Naive thymus-derived CD8-positive, alpha-beta T cell (primary cell): ENCODE measurements at places on chromosomes 4 and X. TPM values are rescaled to one million over a fixed set of nuclear protein-coding genes. Genes with fewer than 3 reads are reported as not detected.
A peak's percentile ranks its signal among the peaks of the same experiment; 100 is the strongest.

Gene TKTL2
- total RNA-seq, result not detected

Gene ACOT9
- 14.8 TPM for total RNA-seq

Gene CDKL2
- 0.82 TPM for total RNA-seq

Gene ADAMTS3
- total RNA-seq, result not detected

Gene FGD1
- total RNA-seq, result not detected

Gene P2RY8
- 131 TPM for total RNA-seq

Gene PCDH18
- total RNA-seq, result not detected

Gene KLHL4
- not detected for total RNA-seq

Gene SRPX2
- not detected for total RNA-seq

Gene CXCL8
- total RNA-seq, result 1.2 TPM

- no peak for DNase-seq
Measured at GRCh38 chr4:2252530-2253091, 9.3 kb downstream of the MXD4 start.

DNA sequence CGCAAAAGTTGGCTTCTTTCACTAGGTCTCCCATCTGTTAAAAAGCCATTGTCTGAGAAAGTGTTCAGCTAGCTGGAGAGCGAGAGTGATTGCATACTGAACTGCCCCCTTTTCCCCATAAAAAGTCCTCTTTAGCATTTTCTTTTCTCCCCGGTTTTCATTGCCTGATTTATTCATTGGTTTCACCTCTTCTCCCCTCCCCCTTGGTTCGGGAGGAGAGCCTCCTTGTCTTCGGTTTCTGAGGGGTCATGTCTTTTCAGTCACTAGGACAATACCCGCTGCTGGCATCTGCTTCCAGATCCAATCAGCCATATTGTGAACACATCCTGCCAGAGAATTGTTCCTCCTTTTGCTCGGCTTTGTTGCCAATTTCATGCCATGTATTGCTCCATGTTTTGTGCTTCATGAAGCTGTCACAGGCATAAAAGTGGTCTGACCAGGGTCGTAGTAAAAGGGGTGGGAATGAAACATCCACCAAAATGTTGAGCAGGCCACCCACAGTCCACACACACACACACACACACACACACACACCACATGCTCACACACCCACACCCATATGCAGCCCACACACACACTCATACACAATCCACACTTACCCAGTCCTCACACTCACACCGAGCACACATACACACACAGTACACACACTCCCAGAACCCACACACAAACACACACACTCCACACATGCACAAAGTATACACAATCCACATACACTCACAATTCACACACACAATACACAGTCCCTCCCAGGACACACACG lies 136.0 kb downstream of the NKX6-1 start:
- DNase-seq, result no peak

GRCh38 chr4:77959566-77960338 lies 97.1 kb downstream of the MRPL1 start:
- no peak for DNase-seq

GRCh38 chrX:147884958-147885357 lies 26.8 kb upstream of the FMR1 start:
- no peak for DNase-seq

DNA sequence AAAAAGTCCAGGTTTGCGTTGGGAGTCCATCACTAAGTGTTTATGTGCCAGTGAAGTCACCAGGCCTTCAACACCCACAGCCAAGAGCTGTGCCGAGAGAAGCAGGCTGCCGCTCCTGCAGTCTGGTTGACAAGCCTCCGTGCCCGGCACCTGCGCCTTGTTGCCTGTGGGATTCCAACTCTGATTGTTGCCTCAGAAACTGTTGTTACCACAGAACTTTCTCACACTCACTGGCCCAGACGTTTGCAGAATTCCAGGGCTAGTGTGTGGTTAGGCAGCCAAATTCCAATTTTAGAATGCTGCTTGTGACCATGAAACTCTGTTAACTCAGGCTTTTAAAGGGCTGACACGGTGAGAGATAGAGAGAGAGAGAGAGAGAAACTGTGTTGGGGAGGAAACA lies 119.5 kb upstream of the LIMCH1 start:
- DNase-seq, result no peak

DNA sequence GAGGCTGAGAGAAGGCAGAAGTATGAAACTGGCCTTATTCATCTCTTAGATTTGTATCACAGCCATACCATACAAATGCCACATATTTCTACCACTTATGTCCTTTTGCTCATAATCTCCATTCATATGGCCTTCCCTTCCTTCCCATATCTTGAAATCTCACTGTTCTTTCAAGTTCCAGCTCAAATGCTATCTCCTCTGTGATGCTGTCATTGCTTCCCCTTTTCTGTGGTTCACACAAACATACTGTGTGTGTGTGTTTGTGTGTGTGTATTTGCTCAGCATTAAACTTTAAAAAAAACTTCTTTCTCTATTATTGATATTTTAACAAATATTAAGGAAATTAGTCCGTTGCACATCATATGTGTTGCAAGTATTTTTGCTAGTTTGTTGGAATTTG lies 26.7 kb downstream of the PHKA1 start:
- no peak for DNase-seq

DNA sequence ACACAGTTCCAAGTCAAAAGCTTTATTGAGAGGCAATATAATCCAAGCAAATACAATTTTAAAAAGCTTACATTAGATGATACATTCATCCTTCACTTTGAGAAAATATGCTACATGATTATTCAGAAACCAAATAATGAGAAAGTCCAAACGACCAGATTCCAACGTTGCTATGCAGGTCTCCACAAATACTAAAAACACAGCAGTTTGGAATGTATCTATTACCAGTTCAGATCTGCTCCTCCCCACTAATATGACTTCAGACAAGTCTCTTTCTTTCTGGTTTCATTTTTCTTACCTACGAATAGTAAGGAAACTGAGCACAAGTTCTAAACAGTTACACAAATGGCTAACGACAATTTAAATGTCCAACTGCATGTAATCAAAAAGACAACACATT lies 9.5 kb downstream of the NAF1 start:
- no peak for DNase-seq

DNA sequence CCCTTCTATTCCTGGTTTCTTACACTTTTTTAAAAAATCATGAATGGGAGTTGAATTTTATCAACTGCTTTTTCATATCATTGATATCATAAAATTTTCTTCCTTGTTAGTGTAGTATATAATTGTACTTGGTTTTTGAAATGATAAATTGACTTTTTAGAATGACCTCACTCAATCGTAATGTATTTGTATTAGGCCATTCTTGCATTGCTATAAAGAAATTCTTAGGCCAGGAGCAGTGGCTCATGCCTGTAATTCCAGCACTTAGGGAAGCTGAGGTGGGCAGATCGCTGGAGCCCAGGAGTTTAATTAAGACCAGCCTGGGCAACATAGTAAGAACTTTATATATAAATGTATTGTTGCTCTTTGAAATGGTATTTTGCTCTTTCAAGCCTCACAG lies 6.3 kb downstream of the EXOC1 start:
- DNase-seq, result no peak

- DNase-seq, result no peak
Measured at GRCh38 chr4:52098618-52099017, 47.5 kb downstream of the SPATA18 start.

GRCh38 chr4:30722359-30723200 lies 2.4 kb downstream of the PCDH7 start:
- no peak for DNase-seq

DNA sequence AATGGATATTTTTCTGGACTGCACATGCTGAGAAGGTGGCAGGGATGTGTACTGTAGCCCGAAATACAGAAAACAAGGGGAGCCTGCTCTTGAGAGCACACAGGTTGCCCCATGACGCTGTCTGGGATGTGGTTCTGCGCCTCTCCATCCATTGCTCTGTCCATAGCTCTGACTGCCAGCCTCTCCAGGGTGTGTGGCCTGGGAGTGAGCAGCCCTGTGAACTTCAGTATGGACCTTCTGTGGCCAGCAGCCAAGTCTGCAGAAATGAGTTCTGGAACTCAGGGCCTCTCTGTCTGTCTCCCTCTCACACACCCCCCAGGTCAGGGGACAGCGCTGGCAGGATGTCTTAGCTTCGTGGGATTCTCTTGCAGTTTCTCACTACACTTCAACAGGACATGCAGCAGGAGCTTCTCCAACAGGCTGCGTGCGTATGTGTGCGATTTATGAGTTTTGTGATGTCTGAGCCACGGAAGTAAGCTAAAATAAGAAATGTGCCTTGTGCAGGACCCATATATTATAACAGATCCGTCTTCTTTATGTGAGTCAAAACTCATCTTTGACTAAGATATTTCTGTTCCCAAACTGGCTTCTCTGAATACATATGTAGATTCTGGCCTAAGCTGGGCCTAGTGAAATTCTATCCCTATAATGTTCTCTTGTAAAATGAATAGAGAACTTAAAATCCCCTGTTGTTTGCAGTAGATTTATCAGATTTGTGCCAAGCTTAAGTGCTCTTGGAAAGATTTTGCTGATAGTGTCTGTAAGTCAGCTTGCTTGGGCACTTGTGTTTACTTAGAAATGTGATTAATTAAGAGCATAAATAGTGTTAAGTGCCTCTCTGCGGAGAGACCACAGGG lies 40.0 kb downstream of the PROM1 start:
- no peak for DNase-seq

DNA sequence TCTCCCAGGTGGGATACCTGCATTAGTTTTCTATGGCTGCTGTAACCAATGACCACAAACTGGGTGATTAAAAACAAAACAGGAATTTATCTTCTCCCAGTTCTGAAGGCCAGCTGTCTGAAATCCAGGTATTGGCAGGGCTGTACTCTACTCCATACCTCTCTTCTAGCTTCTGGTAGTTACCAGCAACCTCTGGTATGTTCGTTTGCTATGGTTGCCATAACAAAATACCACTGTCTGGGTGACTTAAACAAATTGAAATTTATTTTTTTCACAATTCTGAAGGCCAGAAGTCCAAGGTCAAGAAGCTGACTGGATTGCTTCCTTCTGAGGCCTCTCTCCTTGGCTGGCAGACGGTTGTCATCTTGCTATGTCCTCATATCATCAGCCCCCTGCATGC lies 642.1 kb upstream of the TENM3 start:
- DNase-seq, result no peak

DNA sequence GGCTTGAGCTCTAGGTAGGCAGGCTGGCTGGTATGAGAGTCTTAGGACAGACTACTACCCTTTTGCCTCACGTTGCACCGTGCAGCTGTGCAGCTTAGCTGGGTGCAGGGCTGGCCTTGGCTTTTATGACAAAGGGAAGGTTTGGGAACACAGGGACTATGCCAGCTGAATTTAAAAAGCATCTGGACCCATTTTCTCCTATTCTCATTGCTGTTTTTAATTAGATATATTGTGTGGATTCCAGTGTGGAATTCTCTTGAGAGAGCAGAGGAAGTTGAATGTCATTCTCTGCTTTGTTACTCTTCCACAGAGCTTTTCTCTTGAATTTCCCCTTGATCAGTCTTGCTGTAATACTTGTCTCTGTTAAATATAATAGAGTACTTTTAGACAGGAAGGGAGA lies 192.7 kb downstream of the ZNF330 start:
- DNase-seq, result no peak

DNA sequence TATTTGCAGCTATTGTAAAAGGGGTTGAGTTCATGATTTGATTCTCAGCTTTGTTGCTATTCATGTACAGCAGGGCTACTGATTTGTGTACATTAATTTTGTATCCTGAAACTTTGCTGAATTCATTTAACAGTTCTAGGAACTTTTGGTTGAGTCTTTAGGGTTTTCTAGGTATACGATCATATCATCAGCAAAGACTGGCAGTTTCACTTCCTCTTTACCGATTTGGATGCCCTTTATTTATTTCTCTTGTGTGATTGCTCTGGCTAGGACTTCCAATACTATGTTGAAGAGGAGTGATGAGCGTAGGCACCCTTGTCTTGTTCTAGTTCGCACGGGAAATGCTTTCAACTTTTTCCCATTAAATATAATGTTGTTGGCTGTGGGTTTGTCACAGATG lies 48.1 kb downstream of the NPY1R start:
- no peak for DNase-seq

DNA sequence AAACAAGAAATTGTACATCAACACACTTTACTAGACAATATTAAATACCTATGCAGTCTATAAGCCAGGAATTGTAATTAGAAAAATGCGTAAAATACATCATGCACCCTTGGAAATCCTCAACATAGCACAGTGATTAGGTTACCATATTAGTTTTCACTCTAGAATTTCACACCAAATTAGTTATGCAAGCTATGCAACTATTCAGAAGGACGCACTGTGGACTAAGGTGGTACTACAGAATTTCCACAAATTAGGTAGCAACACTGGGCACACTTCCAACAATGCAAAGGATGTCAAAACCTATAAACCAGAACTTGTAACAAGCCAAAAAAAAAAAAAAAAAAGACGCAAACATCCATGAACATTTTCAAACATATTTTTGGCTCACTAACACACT lies 71.1 kb upstream of the ZCCHC13 start:
- DNase-seq, result no peak

GRCh38 chr4:26367811-26368210 lies 47.0 kb downstream of the RBPJ start:
- no peak for DNase-seq

GRCh38 chr4:81844717-81845116 lies 373.0 kb upstream of the RASGEF1B start:
- peak; percentile 73 for DNase-seq

GRCh38 chr4:18881556-18881955 lies 860.0 kb upstream of the LCORL start:
- no peak for DNase-seq

DNA sequence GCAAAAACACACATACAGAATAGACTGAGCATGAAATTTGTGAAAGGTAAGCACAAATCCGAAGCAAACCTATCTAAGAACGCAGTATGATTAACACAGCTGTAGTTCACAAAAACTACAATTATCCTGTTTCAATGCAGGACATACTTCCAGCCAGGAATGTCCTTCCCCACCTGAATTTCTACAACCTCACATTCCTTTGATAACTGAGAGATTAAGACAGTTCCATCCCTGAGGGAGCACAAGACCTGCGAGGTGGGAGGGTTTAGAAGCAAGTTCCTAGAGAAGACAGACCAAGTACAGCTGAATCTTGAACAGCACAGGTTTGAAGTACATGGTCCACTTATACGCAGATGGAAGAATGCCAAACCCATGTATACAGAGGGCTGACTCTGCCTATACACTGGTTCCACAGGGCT lies 10.6 kb downstream of the ABCG2 start:
- DNase-seq, result no peak

DNA sequence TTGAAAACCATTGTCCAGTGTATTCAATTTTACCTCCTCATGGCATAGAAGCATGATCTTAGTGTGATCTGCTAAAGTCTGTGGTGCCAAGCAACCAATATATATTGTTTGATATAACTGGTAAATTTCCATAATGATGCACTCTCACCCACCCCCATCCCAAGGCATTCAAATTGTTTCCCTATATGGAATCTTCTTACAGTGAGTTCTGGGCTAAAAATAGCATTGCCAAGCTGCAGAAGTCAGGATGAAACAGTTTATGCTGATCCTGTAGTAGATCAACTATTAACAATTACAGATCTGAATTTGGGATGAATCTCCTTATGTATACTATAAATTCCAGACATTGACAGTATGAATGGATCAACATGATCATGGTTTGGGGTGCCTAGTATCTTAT lies 20.9 kb downstream of the FGF13 start:
- no peak for DNase-seq
